Fibroblast of skin of right quadriceps (primary cell): ENCODE measurements at places on chromosomes 4 and X.

DNA sequence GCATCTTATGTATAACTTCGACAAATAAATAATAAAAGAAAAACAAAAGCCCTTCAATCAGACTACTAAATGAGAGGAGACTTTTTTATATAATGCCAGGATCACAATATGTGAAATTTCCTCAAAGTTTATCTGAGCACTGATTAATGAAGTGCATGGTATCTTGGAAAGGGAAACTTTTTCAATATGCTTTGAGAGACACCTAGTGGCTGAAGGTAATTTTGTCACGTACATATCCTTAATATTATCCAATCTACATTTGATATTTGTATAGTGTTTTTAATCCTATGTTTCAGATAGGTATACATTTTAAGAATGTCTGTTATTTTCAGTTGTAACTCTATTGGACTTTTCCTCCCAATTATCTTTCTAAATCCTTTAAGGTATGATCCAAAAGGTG lies 146.8 kb downstream of the KLHL4 start:
- peak; percentile 2 for DNase-seq

DNA sequence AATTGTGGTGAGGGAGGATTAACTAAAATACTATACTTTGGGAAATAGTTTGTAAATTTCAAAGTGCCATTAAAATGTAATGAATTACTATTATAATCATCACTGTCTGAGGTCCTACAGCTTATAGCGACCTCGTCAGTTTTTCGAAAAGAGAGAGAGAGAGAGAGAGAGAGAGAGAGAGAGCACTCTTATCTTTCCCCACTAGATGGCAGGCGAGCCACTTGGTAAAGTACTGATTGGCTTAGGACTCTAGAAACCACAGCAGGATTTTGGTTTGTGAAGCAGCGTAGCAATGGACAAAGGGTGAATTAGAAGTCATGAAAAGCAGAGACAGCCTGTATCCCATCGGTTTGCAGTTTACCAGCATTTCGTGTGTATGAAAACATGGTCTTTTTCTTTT lies 52.5 kb downstream of the LINC00632 start:
- peak; percentile 68 for DNase-seq

- no peak for DNase-seq
These were observed 5.0 kb upstream of the ZRSR2 start for GRCh38 chrX:15785176-15785750.

- peak; percentile 35 for DNase-seq
These were observed 50.4 kb downstream of the USP11 start for GRCh38 chrX:47283015-47283771.

- peak; percentile 55 for DNase-seq
These were observed 35.5 kb upstream of the CD99L2 start for GRCh38 chrX:150933945-150934350.

- DNase-seq = peak; percentile 47
These were observed 206.1 kb downstream of the SLC39A8 start for GRCh38 chr4:102139132-102139573.

DNA sequence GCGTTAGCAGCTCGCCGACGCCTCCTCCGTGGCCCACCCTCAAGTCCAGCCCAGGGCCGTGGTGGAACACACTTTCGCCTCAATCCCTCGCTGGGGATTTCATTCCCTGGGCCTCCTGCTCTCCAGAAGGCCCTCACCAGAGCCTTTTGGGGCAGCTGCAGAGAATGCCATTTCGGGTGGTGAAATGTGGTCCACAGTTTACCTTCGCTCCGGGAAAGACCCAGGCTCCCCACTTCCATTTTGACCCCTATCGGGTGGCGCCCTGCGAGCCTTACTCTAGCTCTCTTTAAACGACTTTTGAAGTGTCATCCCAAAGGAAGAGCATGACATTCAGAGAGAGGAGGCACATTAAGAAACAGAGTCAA lies 496 bp downstream of the SH2D1A start:
- DNase-seq = no peak

GRCh38 chr4:12409507-12410190 lies 981.0 kb upstream of the HS3ST1 start:
- no peak for DNase-seq

DNA sequence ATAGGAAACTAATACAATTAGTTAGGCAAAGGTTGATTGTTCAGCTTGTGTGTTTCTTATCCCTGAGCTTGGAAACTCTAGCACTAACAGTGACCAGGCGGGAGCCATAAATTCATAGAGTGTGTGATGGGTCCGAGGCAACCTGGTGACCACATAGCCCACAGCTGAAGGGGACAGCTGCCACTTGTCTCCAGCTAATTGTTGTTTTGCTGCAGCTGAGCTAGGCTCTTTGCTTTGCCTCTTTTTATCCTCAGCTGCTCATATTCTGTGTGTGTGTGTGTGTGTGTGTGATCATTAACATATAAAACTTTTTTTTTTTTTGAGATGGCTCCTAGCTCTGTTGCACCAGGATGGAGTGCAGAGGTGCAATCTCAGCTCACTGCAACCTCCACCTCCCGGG lies 53.2 kb downstream of the DOCK11 start:
- no peak for DNase-seq

- peak; percentile 43 for DNase-seq
These were observed 4.0 kb downstream of the NUDT10 start for GRCh38 chrX:51336584-51336983.
